ENCODE measurements at places on chromosomes 7 and 10.

DNA sequence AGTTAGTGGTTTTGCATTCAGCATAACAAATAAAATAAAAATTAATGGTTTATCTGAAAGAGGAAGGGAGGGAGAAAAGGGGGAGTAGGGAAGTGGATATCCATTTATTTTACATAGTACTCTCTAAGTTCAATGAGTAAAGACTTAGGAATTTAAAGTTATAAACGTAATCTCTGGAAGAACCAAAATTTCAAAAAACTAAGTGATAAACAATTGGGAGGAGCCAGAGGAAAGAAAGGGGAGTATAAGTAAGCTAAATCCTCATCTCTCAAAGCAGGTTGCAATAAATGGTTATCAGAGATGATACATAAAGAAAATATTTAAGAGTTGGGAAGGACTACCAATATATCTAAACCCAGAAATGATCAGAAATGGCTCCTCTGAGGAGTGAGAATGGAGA lies 46.4 kb downstream of the ANK3 start:
- no peak for DNase-seq

- no peak for DNase-seq
Observed at GRCh38 chr7:117907049-117907640, 33.9 kb upstream of the CTTNBP2 start.

GRCh38 chr7:25485026-25485425 lies 256.7 kb upstream of the NPVF start:
- no peak for DNase-seq

GRCh38 chr10:51224671-51225161 lies 150.4 kb downstream of the PRKG1 start:
- DNase-seq, result no peak

DNA sequence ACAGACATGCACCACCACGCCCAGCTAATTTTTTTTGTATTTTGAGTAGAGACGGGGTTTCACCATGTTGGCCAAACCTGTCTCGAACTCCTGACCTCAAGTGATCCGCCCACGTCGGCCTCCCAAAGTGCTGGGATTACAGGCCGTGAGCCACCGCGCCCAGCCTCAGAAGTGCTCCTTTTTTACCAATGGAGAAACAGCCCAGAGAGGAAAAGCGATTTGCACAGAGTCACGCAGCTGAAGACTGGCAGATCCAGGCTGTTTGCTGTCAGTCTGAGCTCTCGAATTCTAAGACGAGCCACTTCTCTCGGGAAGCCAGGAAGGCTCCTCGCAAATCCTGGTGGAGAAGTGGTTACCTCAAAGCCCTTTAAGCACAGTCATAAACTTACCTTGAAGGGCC lies 57.4 kb upstream of the SDK1 start:
- DNase-seq, result no peak

- DNase-seq, result no peak
Observed at GRCh38 chr7:117362294-117362888, 39.5 kb upstream of the WNT2 start.

GRCh38 chr7:75599244-75599781 lies 107.2 kb downstream of the SPDYE5 start:
- DNase-seq, result no peak

GRCh38 chr10:103188853-103189252 lies 4.2 kb downstream of the NT5C2 start:
- no peak for DNase-seq

GRCh38 chr7:136976504-136977251 lies 108.2 kb downstream of the CHRM2 start:
- DNase-seq, result no peak

DNA sequence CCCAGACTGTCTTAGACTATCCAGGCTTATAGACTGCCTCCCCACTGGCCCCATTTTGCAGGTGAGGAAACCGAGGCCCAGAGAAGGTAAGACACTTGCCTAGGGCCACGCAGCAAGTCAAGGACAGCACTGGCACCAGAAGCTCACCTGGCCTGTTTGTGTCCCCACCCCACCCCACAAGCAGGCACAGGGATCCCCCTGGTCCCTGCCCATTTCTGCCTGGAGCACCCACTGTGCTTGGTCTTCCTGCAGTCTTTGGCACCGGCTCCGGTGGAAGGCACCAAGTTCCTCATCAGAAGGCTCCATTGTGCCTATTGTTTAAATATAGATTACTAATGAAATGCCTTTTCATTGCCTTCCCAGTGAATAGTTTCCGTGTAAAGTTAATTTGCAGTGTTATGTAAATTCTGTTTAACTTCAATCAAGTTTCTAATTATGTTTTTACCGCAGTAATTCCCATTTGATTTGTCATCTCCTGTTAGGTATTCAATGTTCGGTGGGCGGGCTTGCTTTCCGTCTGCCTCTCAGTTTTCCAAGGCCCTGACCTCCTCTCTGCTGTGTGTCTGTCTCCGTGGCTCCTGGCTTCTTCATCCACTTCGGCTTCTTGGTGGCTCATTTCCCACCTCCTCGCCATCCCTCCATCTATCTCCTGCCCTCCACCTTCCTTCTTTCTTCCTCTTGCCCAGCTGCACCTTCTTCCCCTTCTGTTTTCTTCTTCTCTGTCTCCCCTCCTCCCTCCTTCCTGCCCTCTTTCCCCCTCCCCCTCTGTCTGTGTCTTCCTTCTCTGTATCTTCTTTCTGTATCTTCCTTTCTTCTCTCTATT lies 75.8 kb downstream of the ZMIZ1 start:
- no peak for DNase-seq

- DNase-seq, result no peak
Observed at GRCh38 chr7:151091431-151091830, 5.2 kb downstream of the AGAP3 start.

DNA sequence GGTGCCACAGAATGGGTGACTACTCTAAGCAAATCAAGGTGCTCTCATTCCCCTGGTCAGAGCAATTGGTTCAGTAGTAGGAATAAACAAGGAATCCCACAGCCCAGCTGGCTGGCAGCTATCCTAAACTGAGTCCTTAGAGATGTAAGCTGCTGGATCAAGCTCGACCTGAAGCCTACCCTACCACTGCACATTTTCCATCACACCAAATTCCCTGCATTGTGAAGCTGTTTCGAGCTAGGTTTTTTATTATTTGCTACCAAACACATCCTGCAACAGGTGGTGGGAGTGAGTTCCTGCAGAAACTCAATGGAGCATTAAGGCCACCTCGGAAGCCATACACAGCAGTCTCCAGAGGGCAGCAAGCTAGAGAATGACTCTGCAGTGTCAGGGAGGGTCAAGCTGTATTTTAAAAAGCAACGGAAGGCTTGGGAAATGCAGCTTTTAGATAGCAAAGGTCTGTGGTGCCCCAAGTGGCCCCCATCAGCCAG lies 33.7 kb upstream of the TNRC18 start:
- DNase-seq, result no peak
